ENCODE measurements at places on chromosomes 7 and 10.

DNA sequence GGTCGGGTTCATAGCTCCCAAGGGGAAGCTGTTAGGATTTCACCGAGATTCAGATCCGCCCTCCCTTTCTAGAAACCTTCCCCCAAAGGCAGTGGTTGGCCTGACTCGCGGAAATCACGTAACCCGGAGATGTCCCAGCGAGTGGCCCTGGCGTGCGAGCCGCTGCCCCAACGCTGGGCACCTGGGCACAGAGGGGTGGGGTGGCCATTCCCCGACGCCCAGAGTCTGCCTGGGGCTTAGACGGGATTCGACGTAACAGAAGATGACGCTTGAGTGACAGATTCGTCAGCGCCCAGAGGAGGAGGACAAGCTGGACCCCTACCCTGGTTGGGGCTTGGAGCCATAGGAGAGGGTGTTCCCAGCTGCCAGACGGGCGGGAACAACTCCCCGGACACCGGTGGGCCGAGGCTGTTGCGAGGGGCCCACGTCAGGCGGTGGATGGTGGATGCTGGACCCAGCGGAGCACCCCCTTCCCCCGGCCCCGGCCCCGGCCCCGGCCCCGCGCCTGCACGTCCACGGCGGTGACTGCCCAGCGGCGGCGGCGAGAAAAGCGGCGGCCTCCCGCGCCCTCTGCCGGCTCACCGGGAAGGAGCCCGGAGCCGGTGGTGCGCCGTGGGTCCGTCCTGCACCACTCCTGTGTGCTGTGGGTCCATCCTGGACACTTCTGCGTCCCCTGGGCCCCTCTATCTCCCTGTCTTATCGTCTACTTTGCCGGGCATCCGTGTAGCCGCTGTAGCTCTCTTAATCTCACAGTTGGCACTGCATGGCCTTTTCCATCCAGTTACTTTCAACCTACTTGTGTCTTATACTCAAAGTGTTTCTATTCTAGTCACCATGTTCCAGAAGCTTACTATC lies 35.4 kb upstream of the KNDC1 start:
- DNase-seq: no peak

- peak; percentile 28 for DNase-seq
These were observed 1.5 kb downstream of the PDCD4 start for GRCh38 chr10:110872984-110873923.

GRCh38 chr7:139699640-139700504 lies 77.9 kb downstream of the HIPK2 start:
- DNase-seq: no peak

- DNase-seq: no peak
These were observed 21.8 kb downstream of the RPA3 start for GRCh38 chr7:7696458-7697119.

DNA sequence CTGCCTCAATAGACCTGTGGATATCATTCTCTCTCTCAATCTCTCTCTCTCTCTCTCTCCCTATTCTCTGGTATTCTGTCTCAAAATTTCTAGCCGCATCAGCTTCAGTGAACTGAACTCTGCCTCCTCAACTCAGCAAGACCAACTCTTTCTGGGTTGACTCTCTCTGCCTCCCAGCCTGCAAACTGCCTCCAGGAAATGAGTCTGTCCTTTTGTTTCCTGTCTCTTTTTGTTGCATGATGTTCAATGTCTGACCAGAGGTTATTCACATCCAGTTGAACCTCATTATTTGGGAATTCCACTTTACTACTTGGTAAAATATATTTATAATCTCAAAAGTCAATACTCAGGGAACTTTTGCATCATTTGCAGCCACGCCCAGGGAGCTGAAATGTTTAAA lies 682.7 kb upstream of the FZD8 start:
- DNase-seq: no peak

GRCh38 chr7:28530175-28530802 lies 118.0 kb downstream of the CREB5 start:
- DNase-seq: no peak

GRCh38 chr7:100044718-100045117 lies 4.9 kb upstream of the ZSCAN21 start:
- DNase-seq: peak; percentile 32

DNA sequence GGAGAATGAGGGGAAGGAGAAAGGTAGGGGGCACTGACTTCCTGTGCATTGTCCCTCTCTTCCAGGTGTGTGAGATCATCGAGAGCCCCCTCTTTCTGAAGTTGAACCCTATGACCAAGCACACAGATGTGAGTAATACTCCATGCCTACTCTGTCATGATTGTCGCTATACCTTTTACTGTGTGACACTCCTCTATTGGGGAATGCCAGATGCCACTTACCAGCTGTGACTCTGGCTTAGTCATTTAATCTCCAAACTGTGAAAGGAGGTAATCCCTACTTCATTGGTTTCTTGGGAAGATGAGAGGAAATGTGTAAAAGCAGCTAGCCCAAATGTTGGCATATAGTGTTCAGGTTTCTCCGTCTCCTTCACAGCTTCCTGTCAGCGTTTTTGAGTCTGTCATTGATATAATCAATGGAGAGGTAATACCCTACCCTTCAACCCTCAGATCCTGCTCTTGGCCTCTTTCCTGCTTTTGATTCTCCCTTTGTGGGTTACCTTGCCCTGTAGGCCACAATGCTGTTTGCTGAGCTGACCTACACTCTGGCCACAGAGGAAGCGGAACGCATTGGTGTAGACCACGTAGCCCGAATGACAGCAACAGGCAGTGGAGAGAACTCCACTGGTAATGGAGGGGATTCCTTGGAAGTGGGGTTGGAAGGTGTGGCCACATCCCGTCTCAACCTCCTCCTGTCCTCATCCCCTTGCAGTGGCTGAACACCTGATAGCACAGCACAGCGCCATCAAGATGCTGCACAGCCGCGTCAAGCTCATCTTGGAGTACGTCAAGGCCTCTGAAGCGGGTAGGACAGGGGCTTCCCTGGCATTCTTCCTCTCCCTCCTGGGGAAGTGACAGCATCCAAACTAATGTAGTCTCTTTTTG lies 2.0 kb downstream of the COPS6 start:
- no peak for DNase-seq

GRCh38 chr10:113982296-113982695 lies 61.4 kb upstream of the ADRB1 start:
- no peak for DNase-seq

DNA sequence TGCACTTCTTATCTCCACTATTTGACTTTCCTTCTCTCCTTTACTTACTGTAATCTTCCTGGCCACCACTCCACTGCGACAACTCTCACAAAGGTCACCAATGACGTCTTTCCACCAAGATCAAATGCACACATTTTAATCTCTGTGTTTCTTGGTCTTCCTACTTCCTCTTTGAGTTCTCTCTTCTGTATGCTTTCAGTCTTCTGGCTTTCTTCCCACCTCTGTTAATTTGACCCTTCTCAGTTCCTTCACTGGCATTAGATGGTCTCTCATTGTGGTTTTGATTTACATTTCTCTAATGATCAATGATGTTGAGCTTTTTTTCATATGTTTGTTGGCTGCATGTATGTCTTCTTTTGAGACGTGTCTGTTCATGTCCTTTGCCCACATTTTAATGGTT lies 31.9 kb downstream of the FAM107B start:
- no peak for DNase-seq

Measured in NCI-H526 treated with DMSO at 0.1 percent for 48 hours (cell line).